COR-L47 (cell line): ENCODE measurements at places on chromosomes 1 and 21.

GRCh38 chr1:55679971-55680370 lies 464.8 kb upstream of the USP24 start:
- DNase-seq: no peak

DNA sequence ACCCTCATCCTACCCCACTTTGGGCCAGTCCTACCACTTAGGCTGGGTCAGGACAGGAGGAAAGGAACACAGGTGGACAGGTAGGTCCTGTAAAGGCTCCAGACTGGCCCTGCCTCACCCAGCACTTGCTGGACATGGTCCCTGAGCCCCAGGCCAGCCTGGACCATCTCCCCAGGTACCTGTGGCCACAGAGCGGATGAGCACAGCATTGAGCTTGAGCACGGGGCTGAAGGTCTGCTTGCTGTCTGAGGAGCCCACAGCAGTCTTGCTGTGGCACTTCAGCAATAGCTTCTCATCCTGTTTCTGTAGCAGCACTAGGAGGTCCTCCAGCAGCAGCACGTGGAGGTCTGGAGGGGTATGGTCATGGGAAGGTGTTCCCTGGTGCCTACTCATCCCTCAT lies 23.3 kb downstream of the LRRC71 start:
- DNase-seq: no peak

DNA sequence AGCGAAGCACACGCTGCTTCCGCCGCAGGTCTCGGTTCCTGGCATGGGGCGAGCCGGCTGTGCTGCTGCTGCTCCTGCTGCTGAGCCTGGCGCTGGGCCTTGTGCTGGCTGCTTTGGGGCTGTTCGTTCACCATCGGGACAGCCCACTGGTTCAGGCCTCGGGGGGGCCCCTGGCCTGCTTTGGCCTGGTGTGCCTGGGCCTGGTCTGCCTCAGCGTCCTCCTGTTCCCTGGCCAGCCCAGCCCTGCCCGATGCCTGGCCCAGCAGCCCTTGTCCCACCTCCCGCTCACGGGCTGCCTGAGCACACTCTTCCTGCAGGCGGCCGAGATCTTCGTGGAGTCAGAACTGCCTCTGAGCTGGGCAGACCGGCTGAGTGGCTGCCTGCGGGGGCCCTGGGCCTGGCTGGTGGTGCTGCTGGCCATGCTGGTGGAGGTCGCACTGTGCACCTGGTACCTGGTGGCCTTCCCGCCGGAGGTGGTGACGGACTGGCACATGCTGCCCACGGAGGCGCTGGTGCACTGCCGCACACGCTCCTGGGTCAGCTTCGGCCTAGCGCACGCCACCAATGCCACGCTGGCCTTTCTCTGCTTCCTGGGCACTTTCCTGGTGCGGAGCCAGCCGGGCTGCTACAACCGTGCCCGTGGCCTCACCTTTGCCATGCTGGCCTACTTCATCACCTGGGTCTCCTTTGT lies 2.6 kb downstream of the TAS1R3 start:
- no peak for DNase-seq

GRCh38 chr1:73671530-73671929 lies 526.4 kb downstream of the LRRIQ3 start:
- no peak for DNase-seq

DNA sequence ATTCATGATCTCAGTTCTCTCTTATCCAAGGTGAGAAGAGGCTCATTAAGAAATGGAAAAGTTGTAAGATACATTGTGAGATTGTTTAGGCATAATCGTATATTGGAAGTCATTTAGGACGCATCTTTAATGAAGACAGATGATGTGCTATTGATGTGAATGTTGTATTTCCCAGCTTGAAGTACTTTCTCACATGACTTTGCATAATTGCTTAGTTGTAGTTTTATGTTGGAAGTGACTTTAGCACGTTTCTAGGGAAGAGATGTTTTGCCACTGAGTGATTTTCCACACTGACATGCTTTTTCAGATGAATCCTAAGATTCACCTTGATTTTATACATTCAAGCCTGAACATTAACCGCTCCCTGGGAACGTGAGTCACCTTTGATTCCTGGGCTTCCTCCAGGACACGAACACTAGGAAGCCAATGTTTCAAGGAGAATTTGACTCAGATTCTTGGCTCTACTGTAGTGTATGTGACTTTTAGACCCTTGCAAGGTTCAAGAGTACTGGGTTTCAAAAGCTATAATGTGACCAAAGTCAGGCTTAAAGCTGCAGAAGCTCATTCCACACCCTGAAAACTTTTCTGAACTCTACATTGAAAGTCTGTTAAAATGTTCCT lies 27.9 kb downstream of the ANGEL2 start:
- no peak for DNase-seq

- DNase-seq: no peak
Observed at GRCh38 chr21:25456672-25457071, 150.6 kb downstream of the MRPL39 start.

GRCh38 chr1:89990976-89991831 lies 3.7 kb upstream of the ZNF326 start:
- no peak for DNase-seq

DNA sequence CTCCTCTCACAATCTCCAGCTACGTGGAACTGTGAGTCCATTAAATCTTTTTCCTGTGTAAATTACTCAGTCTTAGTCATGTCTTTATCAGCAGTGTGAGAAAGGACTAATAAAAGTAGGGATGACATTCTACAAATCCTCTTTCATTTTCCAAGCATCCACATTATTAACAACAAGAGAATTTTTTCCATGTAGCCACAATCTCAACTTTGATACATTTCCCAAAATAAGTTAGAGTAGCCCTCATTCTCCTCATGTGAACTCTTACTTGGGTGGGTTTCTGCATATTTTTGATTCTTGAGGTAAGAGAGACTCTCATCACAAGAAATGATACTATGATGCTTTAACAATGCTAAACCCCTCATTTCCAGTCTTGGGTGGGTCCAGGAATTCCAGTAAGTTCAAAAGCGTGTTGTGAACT lies 52.8 kb downstream of the TNFSF18 start:
- no peak for DNase-seq

DNA sequence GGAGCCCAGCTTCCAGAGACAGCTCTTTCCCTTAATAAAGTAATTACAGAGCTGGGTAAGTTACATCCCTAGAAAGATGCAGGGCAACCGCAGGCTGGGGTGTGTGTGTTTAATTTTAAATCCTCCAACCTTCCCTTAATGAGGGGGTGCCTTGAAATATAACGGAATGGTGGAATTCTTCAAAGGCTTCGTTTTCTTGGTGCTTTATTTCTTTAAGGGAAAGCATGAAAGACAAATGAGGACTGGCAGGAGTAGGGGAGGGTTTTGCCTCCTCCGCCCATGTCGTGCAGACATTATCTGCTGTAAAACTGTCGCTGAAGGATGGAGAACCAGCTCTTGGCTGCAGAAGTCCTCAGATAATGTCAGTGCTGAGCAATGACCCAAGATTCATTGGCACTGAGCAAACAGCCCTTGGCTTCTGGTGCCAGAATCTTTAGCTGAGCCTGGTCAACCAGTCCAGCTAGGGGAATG lies 15.5 kb downstream of the SLC6A17 start:
- DNase-seq: no peak

DNA sequence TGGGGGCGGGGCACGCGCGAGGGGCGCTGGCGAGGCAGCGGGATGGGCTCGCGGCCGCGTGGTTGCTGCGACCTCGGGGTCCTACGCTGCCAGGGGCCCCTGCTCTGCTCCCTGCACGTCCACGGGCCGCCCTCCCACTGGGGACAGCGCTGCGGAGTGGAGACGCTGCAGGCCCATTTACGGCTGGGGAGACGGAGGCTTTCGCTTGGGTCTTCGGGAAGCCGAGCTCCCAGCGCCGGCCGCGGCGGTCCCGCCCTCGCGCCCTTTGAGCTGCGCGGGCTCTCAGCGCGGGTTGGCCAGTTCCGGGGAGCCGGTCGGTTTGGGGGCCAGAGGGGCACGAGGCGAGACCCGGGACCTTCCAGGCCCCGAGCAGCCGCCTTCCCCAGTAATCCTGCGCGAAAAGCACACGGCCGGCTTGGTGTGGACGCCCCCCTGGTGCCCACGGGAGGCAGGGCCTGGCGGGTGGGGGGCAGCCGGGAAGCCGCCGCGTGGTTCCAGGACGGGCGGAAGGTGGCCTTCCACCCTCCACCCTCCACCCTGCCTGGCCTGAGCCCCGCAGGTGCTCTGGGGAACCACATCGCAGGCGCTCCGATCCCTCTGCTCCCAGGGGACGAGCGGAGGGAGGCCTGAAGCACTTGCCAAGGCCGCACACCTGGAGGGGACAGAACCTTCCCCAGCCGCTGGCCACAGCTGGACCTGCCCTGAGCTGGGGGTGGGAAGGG lies 570 bp upstream of the PEX10 start:
- peak; percentile 76 for DNase-seq

DNA sequence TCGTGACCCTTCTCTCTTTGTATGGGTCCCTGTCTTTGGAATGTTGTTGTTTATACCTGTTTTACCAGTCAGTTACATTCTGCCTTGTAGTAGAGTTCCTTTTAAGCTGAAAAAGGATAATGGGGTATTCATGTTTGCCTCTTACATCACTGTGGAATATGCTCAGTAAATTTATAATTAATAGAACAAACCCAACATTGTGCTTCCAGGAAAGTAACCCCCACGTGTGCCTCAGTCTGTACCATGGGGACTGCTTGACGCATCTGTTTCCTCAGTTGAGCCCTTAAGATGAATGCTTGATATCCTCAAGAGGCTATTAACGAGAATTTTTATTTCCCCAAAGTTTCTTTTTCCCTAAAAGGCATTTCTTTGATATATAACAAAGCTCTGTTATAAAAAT lies 73.4 kb downstream of the ST6GALNAC3 start:
- DNase-seq: no peak

DNA sequence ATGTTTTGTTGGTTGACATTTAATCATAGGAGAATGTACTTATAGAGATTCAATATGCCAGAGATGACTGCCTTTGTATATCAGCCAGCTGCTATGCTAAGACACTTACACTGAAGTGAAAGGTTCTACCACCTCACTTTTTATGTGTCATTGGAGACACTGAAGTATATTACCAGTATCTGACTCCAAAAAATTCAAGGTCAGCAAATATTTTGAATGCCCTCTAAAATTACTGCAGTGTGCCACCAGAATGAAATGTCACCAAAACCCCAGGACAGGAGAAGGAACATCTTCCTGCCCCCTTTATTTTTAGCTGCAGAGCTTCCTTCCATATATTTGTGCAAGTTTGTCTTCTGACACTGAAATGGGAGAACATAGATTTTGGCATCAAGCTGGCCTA lies 141.5 kb downstream of the LRRC40 start:
- no peak for DNase-seq

- DNase-seq: no peak
Observed at GRCh38 chr1:84855168-84855567, 37.8 kb downstream of the LPAR3 start.

- peak; percentile 16 for DNase-seq
Observed at GRCh38 chr1:40312238-40313205, 4.6 kb downstream of the COL9A2 start.

- no peak for DNase-seq
Observed at GRCh38 chr21:35048706-35049617, at the start of gene RUNX1. Gene RUNX1 (minus strand): TSS chr21:35049302.

DNA sequence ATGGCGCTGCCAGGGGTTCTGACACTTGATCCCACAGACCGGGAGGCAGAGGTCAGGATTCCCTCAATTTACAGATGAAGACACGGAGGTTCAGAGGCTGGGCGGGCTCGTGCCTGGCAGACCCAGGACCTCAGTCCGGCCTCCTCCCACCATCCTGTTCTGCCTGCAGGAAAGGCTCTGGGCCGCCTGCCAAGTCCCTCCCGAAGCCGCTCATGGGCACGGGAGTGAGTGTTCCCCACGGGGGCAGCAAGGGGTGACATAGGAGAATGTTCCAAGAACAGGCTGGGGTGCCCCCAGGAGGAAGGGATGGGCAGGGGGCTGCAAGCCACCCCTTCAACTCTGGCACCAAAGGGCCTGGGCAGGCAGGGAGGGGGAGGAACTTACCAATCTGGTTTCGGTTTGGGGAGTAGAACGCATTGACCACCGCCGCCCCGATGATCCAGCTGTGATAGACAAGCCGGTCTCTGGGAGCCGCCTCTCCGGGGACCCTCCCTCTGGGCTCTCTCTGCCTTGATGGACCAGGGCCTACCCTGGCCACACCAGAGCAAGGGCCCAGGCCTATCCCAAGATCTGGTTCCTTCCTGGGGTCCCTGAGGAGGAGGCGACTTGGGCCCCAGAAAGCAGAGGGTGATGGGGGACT lies 7.5 kb downstream of the PRXL2B start:
- peak; percentile 61 for DNase-seq

GRCh38 chr1:240090014-240090413 lies 1.7 kb upstream of the FMN2 start:
- no peak for DNase-seq

DNA sequence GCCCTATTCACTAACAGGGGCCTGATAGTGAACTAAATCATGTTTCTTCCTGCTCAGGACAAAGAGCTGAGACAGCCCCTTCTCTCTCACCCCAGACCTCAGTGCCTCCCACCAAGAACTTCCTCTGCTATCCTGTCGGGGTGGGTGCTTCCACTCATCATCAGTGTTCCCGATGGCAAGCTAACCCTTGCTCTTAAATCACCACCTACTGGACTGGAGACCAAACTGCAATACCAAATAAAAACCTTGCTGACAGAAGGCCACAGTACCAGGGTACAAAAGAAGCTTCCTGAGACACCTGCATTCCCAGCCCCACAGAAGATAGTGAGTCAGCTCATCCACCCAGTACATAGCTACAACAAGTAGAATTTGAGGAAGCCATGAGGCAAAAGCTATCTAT lies 799.5 kb downstream of the LTN1 start:
- DNase-seq: no peak

GRCh38 chr1:190000365-190000872 lies 477.2 kb downstream of the BRINP3 start:
- no peak for DNase-seq

- DNase-seq: no peak
Observed at GRCh38 chr1:75548721-75549480, 62.0 kb downstream of the SLC44A5 start.

- DNase-seq: no peak
Observed at GRCh38 chr21:44687671-44688070, 5.7 kb upstream of the KRTAP12-1 start.

GRCh38 chr1:229388897-229389580 lies 44.9 kb downstream of the ACTA1 start:
- no peak for DNase-seq

DNA sequence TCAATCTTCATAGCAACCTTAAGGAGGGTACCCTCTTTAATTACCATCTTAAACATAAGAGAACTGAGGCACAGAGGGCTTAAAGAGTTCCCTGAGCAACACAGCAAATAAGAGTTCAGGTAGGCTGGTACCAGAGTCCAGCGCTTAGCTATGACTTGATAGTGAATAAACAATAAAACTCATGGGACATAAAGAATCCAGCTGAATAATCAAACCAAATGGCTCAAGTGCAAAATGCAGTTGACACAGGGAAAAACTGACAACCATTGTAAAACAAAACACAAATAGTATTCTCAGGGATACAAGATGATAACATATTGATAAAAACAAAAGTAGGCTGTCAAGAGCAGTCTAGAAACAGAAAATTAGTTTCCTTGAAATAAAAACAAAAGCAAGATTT lies 176.9 kb upstream of the HMGB4 start:
- DNase-seq: no peak

DNA sequence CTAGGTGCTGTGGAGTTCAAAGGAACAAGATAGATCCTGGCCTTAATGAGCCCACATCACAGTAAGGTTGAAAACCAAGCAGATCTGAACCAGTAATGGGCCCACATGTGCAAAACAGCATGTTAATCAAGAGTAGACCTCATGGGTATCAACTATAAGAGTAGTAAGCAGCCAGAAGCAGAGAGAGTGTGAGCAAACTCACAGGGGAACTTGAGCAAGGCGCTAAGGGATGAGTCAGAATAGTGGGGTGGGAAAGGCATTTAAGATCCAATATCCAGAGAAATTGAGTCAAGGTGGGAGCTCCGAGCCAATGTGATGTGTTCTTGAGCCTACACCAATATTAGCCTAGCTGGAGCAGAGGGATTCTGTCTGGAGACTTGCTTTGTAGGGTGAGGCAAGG lies 52.4 kb upstream of the GJA5 start:
- no peak for DNase-seq
